ENCODE measurements at places on chromosomes 11 and 22.

DNA sequence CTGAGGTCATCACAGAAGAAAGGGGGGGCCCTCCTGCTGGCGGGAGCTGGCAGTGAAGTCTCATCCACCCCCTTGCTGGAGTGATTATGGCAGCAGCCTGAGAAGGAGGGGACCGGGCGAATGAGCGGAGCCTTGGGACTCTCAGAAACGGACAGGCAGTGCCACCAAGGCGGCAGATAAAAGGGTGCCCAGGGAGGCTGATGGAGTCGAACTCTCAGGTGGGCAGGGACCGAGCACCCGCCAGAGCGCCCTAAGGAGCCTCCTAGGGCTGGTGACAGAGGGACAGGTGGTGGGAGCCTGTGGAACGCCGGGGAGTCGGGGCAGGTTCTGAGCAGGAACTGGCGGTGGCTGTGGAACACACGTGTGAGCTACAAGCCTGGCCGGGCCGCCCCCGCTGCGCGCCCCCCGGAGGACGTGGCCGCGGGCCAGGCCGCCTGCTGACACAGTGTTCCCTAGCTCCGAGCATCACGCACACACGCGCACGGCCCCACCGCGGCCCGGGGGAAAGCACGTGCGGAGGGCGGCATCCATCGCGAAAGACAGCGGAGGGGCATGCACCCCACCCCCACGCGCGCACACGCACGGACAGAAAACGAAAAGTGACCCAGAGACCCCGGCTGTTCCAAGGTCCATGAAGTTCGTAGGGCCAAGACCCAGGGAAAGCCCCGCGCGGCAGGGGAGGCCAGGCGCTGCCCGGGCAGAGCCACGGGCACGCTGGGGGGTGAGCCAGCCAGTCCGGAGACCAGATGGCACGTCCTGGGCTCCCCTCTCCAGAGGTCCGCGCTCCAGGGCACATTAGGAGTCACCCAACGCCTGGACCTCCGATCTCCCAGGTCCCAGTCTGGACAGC lies 1.0 kb downstream of the VWCE start:
- peak; percentile 44 for DNase-seq

- peak; percentile 52 for DNase-seq
Measured at GRCh38 chr11:120801801-120802689, 221.9 kb upstream of the TBCEL start.

GRCh38 chr11:126310200-126310991 lies 6.5 kb downstream of the DCPS start:
- DNase-seq, result peak; percentile 63

DNA sequence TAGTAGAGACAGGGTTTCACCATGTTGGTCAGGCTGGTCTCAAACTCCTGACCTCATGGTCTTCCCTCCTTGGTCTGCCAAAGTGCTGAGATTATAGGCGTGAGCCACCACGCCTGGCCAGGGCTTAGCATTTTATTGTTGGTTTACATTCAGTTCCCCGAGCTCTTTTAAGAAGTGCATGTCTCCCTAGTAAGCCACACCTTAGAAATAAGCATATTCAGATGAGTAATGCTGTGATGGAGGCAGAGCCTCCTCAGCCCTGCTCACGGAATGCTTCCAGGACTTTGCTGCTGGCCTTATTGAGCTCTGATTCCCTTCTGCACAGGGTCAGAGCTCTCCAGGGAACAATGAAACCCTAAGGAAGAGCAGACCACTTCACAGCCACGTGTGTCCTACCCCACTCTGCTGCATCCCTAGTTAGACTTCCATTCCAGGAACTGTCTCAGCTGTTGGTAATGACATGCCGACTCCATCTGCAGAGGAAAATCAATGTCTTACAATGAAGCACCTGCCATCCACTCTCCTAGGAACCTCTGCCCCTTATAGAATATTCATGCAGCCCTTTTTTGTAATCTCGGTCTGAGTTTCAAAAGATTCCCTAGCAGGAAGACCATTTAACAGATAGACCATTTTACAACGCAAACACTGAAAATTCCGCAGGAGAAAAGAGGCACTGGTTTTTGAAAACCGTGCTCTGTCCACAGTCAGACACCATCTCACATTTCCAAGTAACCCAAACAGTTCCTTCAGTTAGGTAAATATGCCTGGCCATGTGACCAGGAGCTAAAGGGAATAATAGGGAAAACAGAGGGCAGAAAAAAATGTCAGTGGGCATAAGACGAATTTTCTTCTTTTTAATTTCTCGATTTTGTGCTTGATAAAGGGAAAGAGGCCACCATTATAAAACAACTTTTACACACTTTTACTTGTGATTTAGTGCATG lies 1.7 kb upstream of the JAM3 start:
- DNase-seq, result no peak

DNA sequence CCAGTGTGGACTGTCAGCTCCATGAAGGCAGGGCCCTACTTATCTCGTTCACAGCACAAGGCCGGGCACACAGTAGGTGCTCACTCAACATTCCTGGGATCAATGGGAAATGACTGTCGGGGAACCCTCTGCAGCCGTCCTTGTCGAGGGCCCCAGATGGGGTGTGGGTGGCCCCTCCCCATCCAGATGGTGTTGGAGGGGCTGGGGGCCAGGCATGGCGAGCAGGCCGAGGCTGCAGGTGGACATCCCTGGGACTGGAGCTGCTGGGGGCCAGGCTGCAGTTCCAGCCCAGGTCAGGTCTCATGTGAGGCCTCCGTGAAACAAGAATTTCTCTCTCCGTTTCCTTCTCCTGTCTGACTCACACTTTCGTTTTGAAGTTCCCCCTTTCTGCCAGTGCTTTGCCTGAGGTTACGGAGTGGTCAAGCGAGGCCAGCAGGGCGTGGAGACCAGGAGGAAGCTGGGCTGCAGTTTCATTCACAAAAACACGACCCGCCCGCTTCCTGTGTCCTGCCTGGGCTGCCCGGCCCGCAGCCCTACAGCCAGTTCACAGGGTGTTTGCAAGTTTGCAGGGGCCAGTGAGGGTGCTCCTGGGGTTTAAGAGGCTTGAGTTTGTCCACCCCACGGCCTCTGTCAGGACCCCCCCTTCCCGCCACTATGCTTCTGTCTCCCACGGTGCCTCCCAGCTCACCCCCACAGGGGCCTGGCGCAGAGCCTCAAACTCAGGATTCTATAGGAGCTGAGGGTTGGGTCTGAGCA lies 4.5 kb downstream of the MYEOV start:
- no peak for DNase-seq

DNA sequence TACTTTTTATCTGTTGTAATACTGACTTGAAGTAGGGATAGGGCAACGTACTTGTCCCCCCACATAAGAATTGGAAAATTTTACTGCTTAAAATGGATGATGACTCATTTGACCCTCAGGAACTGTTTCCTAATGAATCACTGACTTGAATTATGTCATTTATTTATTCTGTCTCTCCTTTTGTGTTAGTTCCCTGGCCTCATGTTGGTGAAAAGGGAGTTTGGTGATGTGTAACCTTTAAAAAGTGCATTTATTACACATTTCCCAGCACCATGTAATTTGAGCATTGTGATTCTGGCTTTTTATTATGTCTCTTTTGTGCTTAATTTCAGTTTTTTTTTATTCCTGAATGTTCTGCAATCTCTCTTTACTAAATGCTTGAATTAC lies 20.3 kb upstream of the PGM2L1 start:
- DNase-seq, result no peak

DNA sequence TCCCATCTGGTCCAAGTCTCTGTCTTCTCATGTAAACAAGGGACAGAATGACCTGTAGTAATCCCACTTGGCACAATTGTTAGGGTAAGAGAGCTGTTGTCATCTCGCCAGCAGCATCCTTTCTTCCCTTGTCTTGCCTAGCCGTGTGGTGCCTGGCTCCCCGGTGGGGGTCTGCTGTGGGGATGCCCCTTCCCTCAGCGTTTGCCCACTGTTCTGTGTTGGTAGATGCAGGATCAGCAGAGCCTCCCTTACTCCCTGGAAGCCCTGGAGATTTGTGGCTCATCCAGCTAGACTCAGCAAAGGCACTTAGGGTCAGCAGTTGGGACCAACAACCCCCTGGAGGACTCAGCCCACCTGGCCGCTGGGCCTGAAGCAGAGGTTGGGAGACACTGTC lies 13.0 kb downstream of the ACO2 start:
- DNase-seq, result no peak

GRCh38 chr22:44870021-44870420 lies 117.6 kb downstream of the ARHGAP8 start:
- DNase-seq, result no peak

DNA sequence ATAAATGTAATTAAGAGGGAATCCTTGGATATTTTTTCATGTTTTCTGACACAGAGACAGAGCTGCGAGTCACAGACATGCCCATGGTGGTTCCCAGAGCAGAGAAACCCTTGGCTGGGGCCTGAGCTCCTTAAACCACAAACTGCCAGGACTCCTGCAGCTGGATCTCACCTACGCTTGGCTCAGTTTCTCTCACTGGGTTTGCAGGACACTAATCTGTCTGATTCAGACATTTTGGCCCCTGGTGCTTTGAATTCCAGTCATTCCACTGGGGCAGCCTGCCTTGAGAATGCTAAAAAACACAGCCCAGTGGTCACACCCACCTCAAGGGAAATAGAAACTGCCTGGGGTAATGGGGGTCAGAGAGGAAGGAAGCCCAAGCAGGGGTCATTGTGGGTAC lies 122.6 kb downstream of the CCDC81 start:
- no peak for DNase-seq

GRCh38 chr11:70641369-70641768 lies 243.0 kb downstream of the CTTN start:
- DNase-seq, result no peak

- DNase-seq, result peak; percentile 71
Measured at GRCh38 chr22:36277482-36278291, 24.8 kb downstream of the APOL1 start.

- no peak for DNase-seq
Measured at GRCh38 chr11:12581923-12582322, 92.3 kb upstream of the TEAD1 start.

- no peak for DNase-seq
Measured at GRCh38 chr11:47485107-47485506, 36.2 kb upstream of the RAPSN start.

- no peak for DNase-seq
Measured at GRCh38 chr11:30045921-30046577, 29.2 kb upstream of the KCNA4 start.

GRCh38 chr22:27480487-27480886 lies 321.1 kb downstream of the MN1 start:
- DNase-seq, result no peak

Measured in stimulated activated CD4-positive, alpha-beta T cell treated with anti-CD3 and anti-CD28 coated beads, Interleukin-4, amount 100 ng/mL, for 24 hours (primary cell).